ENCODE measurements at places on chromosomes 7 and 10. TPM values are rescaled to one million over a fixed set of nuclear protein-coding genes. Genes with fewer than 3 reads are reported as not detected.

ANKRD30A gene
- total RNA-seq: not detected

ADK gene
- 44.1 TPM for total RNA-seq

FAM13C gene
- total RNA-seq: 66.1 TPM

TUBAL3 gene
- total RNA-seq: 0.27 TPM

ATP5MK gene
- 88.2 TPM for total RNA-seq

ARHGAP22 gene
- 7.7 TPM for total RNA-seq
